ENCODE measurements at places on chromosomes 3 and 15. TPM values are rescaled to one million over a fixed set of nuclear protein-coding genes. Genes with fewer than 3 reads are reported as not detected.

GRCh38 chr3:4821975-4822374, 157.3 kb upstream of the BHLHE40 start:
- peaks cover 27% of the 10 kb centered on the region for H3K4me1 ChIP-seq
- H3K36me3 ChIP-seq: peaks cover 39% of the 10 kb centered on the region
- DNase-seq: no peak
- H3K27ac ChIP-seq: no peak overlapping the region
- no peaks in the 10 kb centered on the region for H3K27me3 ChIP-seq

DNA sequence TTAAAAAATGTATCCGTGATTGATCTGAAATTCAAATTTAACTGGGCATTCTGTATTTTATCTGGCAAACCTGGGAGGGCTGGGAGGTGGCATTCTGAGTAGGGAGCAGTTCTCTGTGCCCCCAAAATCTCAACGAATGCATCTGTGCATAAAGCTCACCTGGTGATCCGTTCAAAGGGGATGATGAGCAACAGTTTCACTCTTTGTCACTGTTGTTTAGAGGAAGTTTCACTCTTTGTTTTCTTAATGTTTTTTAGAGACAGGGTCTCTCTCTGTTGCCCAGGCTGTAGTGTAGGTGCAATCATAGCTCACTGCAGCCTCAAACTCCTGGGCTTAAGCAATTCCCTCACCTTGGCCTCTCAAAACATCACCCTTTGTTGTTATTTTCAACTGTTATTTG, 186.7 kb downstream of the SSR3 start:
- H3K27me3 ChIP-seq: no peaks in the 10 kb centered on the region
- no peaks in the 10 kb centered on the region for H3K4me1 ChIP-seq
- H3K4me3 ChIP-seq: no peak overlapping the region
- no peak overlapping the region for H3K27ac ChIP-seq

DNA sequence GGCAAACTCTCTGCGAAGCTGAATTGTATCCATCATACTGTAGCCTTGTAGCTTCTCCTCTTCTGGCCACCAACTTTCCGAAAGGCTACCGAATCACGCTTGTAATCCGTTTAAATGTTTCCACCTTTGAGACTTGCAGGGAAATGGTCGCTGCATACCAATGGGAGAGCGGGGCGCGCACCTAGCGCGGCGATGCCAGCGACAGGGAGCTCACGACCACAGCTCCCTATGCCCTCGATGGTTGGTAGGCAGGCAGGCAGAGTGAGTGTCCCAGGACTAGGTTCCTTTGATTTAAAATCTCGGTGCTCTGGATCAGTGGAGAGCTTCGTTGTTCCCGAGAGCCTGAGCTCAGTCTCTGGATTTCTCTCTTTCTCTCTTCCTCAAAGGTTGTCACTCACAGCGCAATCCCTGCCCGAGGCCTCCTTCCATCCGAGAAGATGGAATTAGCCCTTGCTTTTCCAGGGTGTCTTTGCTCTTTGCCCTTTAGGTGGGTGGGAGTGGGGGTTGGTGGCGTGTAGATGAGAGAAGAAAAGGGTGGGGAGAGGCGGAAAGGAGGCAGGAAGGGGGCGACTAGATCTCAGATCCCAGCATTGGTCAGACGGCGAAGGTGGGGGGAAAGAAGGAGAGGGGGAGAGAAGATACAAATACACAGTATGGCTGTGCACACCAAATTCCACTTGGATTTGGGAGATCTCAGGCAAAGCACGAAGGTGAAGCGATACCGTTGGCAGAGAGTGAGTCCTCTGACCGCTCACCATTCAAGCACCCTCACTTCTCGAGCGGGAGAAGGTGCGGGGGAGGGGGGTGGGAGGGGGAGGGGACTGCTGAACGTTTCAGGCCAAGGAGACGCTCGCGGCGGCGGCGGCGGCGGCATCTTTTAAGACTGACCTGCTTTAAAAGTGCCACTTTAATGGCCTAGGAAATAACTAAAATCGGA, at the start of gene SLITRK3:
Gene SLITRK3, minus strand, starts transcription at position 745 of the 937 bp plus-strand sequence. CDS start 5,554 bp downstream, outside the sequence.
- peak within 1 kb of the TSS; percentile 44 for H3K4me3 ChIP-seq
- H3K27ac ChIP-seq: no peak within 1 kb of the TSS
- H3K36me3 ChIP-seq: no peaks in the 10 kb centered on the region
- H3K4me1 ChIP-seq: peaks cover 27% of the 10 kb centered on the region

GRCh38 chr15:61243983-61244593, 15.0 kb upstream of the RORA start:
- no peak for DNase-seq
- H3K4me3 ChIP-seq: no peak overlapping the region
- no peak overlapping the region for H3K27ac ChIP-seq
- no peaks in the 10 kb centered on the region for H3K4me1 ChIP-seq
- no peaks in the 10 kb centered on the region for H3K27me3 ChIP-seq

Gene CSPG4
- 15.0 TPM for total RNA-seq

GRCh38 chr3:69250014-69250413, 127.6 kb upstream of the LMOD3 start:
- H3K4me1 ChIP-seq: peaks cover 11% of the 10 kb centered on the region
- DNase-seq: no peak
- no peak overlapping the region for H3K27ac ChIP-seq
- peak overlapping the region; percentile 12 for H3K4me3 ChIP-seq

Gene RBMS3
- 58.5 TPM for total RNA-seq

DNA sequence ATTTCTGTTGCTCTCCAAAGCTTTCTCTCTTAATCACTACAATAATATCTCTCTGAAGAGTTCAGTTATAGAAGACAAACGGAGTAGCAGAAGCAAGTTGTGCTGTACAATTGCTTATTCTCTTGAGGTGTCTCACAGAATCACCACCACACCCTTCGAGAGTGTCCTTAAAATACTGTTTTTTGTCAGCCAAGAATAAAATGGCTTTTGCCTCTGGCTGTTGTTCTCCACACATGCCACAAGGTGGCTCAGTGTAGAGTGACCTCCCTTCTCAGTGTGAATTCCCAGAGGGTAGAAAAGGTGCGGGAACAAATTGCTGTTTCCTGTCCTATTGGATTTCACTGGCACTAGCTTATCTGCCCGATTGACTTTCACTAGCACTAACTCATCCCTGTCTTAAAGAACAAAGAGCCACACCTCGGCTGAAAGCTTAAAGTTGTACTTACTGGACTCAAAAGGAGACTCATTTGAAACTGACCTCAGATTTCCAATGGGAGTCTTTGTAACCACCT, 134.2 kb upstream of the SATB1 start:
- H3K4me1 ChIP-seq: peaks cover 5% of the 10 kb centered on the region
- DNase-seq: no peak
- H3K36me3 ChIP-seq: no peaks in the 10 kb centered on the region
- no peak overlapping the region for H3K27ac ChIP-seq

GRCh38 chr3:53970661-53971060, 79.0 kb upstream of the SELENOK start:
- H3K36me3 ChIP-seq: no peaks in the 10 kb centered on the region
- no peak overlapping the region for H3K4me3 ChIP-seq
- no peak overlapping the region for H3K27ac ChIP-seq
- no peak for DNase-seq

Gene CLASP2
- total RNA-seq: 64.3 TPM

DNA sequence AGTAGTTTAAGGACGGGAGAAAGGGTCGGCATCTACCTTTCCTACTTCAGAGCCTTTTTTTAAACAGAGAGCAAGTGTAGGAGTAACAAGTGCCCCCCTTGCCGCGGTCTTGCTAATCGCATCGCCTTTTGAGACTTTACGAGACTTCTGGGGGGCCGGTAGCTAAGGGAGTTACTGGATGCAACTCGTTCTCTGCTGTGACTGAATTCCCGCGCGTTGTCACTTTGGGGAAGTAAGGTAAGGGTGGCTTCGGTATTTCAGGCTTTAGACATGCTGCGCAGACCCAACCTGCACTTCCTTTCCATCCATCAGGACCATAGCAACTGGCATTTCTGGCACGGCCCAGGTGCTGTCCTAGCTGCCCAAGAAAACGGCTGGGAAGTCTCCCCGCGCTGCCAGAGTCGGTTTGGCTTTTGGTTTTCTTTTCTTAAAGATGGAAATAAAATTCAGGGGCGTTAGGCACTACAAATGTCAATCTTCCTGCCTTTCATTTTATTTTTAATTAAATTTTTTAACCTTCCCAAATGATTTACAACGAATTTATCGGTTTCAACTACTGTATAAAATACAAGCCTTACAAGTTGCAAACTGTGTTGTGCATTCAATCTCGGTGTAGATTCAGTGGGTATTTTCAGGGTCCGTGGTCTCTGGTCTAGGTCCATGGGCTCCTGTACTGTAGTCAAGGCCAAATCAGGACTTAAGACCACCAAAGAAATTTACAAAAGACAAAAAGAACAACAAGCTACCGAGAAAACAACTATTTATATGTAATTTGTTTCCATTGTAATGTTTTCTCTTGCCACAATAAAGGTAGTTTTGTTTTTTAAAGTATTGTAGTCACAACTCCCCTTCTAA, 3.5 kb downstream of the MECOM start:
- peaks cover 32% of the 10 kb centered on the region for H3K4me1 ChIP-seq
- peak; percentile 51 for DNase-seq
- H3K4me3 ChIP-seq: peak overlapping the region; percentile 81
- no peaks in the 10 kb centered on the region for H3K36me3 ChIP-seq
- H3K27ac ChIP-seq: peak overlapping the region; percentile 91

Gene CNTN4
- 10.4 TPM for total RNA-seq

DNA sequence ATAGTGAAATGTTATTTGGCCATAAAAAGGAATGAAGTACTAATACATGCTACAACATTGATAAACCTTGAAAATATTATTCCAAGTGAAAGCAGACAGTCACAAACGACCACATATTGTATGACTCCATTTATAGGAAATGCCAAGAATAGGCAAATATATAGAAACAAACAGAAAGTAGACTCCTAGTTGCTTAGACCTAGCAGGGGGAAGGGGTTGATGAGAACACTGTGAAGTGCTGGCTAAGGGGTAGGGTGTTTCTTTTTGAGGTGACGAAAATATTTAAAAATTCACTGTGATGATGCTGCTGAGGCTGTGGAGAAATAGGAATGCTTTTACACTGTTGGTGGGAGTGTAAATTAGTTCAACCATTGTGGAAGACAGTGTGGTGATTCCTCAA, 30.5 kb upstream of the XIRP1 start:
- no peak for DNase-seq
- H3K27ac ChIP-seq: no peak overlapping the region
- H3K27me3 ChIP-seq: no peaks in the 10 kb centered on the region
- no peaks in the 10 kb centered on the region for H3K36me3 ChIP-seq
- H3K4me1 ChIP-seq: no peaks in the 10 kb centered on the region
